ENCODE measurements at places on chromosomes 2 and 18.

GRCh38 chr18:6737833-6738232, 8.3 kb downstream of the ARHGAP28 start:
- no peak for DNase-seq

DNA sequence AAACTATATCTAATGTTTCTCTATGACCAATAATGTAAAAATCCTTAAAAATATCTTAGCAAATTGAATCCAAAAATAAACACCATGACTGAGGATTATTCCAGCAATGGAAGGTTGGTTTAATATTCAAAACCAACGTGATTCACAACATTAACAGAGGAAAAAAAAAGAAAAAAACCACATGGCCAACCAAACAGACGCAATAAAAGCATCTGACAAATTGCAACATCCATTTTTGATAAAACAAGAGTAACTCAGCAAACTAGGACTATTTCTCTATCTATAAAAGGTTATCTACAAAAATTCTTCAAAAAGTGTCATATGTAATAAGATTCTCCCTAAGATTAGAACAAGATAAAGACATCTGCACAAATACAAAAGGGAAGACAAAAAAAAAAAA, 28.9 kb downstream of the PPP3R1 start:
- no peak for DNase-seq

DNA sequence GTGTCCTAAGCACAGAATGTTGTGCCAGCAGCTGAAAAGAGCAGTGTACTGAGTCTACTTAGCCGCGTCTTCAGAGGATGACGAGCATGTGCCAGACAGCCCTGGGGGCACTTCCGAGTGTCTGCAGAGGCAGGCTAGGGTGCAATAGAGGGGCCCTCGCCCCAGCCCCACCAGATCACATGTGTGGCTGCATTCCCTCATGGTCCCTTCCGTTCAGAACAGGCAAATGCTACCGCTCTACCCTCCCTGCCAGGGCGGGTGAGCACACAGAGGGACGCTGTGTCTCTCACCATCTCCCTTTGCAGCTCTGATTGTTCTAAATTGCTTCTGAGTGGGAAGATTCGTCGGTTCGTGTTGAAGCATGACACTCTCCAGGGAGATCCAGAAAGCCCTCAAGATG, 212.2 kb upstream of the RAB12 start:
- DNase-seq: no peak

DNA sequence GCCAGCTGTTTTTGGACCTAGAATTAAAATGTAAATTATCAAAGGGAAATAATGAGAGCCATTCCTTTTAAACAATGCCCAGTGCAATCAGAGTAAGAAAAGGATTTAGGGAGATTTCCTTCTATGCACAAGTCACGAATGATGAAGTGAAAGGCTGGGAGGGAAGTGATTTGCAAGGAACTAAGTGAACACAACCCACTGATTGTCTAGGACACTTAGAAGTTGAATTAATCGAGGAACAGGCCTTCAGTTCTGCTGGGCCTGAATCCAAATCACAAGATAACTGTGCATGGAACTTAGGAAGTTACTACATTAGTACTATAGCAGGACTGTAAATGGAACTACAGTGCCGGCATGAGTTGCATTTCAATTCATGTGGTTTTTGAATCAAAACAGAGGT, 17.7 kb downstream of the MAP2 start:
- no peak for DNase-seq

DNA sequence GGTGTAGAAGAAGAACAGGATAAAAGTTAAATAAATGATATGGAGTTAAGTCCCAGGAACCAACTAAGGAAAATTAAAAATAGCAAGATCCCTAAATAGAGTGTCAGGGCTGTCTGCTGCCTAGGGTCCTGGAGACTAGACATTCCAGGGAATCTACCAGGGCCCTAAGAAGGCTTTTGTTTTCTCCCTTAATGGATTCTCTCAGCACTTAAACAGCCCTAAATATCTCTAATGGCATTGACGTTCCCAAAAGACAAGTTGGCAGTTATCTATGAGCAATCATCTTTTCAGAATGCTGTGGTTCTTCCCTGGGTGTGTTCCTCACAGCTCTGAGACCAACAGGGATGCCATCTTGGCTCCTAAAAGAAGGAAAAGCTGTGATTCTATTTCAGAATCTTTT, 616.3 kb downstream of the EPHA4 start:
- DNase-seq: no peak

DNA sequence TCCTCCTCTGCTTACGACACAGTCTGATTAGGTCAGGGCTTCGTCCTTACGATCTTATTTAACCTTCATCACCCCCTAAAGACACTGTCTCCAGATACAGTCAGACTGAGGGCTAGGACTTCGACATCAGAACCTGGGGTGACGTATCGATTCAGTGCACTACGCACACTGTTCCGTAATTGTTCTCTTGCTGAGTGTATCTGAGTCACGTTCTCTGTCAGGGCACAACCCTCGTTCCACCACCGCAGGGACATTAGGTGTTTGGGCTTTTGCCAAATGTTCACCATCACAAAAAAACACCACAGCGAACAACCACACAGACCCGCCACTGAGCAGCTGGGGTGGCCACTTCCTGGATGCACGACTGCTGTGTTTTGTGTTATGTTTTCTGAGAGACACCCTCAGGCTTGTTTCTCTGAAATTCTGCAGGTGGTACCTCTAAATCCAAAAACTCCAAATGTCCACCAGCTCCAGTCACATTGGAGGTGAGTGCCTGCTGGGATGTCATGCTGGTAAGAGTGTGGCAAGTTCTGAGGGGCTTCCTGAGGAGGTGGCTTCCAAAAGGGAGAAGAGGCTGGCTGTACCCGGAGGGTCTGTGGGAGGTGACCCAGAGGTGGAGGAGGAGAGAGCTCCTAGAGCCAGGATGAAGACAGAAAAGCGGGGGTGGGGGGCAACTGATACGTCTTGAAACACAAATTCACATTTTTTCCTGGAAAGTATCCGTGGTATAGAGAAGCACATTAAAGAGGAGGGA, 66.6 kb downstream of the ADNP2 start:
- DNase-seq: no peak

DNA sequence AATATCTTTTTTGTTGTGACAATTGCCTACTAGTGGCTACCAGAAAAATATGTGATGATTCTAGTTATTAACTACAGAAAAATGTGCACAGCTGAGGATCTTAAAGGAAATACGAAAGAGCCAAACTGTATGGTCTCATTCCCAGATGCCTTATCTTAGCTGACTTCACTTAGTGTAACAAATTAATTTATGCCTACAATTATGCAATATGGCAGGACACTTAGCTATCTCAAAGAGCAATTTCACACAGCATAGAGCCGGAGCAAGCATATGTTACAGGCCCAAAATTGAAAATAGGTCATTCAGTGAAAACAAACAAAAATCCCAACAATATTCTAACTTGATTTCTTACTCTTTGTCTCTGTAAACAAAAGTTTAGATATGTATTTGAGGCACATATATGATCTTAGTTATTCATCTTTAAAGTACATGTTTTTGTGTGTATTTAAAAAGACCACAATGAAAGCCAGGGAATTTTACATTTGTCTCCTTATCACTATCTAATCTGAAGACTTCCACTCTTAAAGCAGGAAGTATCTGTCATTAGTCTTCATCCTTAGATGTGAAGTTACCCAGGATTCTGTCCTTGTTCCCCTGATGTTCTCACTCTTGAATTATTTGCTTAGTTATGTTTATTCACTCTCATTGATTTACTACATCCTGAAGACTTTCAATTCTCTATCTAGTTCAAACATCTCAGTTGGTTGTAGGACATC, 1579.0 kb upstream of the NXPH2 start:
- no peak for DNase-seq

- no peak for DNase-seq
These were observed 13.0 kb upstream of the SESTD1 start for GRCh38 chr2:179277429-179278196.
